Spleen (tissue), 13 donors: ENCODE measurements at places on chromosomes 13 and 19. TPM values are rescaled to one million over a fixed set of nuclear protein-coding genes. Genes with fewer than 3 reads are reported as not detected.
A peak's percentile ranks its signal among the peaks of the same experiment; 100 is the strongest.

- peak; percentile 98 for DNase-seq
These were observed at the start of gene GNG7 for GRCh38 chr19:2702170-2703076. Gene GNG7 (minus strand): TSS chr19:2702694. CDS start chr19:2520688, 182,006 bp downstream.

- peak; percentile 79 for DNase-seq
These were observed at the start of gene CGB7 for GRCh38 chr19:49057636-49058234. Gene CGB7 (minus strand): TSS chr19:49057749. CDS start chr19:49055375, 2,374 bp downstream.

GRCh38 chr19:46700704-46701103 is 16.2 kb downstream of the PRKD2 start:
- no peak for DNase-seq

The CEACAM20 gene
- not detected for total RNA-seq

The COX7A1 gene
- 37.9 TPM for total RNA-seq

GRCh38 chr13:24678151-24678550 is 2.1 kb upstream of the ATP12A start:
- DNase-seq: no peak

GRCh38 chr19:8196271-8196927 is 12.8 kb upstream of the CERS4 start:
- no peak for DNase-seq

DNA sequence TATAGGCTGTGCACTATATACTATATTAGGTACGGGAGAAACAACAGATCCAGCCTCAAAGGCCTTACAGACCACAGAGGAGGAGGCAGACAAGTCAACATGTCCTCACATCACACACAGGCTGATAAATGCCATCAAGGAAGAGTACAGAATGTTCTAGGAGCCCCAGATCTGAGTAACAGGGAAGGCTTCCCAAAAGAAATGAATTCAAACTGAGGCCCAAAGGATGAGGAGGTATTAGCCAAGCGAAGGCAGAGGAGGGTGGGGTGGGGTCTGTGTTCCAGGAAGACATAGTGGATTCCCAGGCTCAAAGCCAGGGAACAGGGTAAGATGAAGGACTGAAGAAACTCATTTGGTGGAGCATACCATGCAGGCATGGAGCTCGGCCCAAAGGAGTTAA is 55.1 kb downstream of the RXFP2 start:
- no peak for DNase-seq

The KIR2DL1 gene
- total RNA-seq: 6.6 TPM

The GZMM gene
- total RNA-seq: 19.5 TPM

The IZUMO2 gene
- not detected for total RNA-seq

- no peak for DNase-seq
These were observed 110.6 kb downstream of the PCDH9 start for GRCh38 chr13:67119481-67119894.

The ZNF709 gene
- total RNA-seq: 4.2 TPM

DNA sequence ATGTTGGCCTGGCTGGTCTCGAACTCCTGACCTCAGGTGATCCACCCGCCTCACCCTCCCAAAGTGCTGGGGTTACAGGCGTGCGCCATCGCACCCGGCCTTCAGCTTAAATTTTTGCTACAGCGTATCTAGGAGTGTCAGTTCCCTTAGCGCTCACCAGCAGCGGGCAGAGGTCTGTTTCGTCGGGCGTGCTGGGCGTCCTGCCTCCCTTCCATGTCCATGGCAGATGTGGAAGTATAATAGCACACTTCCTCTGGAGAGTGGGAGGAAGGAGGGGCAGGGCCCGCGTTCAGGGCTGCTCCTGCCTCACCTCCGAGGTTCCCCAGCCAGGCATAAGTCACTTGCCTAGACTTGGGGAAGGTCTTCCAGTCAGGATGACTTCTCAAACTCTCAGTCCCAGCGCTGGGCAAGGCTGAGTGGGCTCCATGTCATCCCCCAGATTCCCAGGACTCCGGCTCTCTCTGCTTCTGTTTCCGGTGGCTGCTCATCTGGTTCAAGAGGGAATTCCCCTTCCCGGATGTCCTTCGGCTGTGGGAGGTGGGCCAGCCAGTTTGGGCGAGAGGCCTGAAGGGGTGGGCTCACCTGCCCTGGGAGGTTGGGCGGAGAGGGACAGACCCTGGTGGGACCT is 9.5 kb downstream of the IL4I1 start:
- DNase-seq: no peak

The ZNF627 gene
- 14.5 TPM for total RNA-seq

DNA sequence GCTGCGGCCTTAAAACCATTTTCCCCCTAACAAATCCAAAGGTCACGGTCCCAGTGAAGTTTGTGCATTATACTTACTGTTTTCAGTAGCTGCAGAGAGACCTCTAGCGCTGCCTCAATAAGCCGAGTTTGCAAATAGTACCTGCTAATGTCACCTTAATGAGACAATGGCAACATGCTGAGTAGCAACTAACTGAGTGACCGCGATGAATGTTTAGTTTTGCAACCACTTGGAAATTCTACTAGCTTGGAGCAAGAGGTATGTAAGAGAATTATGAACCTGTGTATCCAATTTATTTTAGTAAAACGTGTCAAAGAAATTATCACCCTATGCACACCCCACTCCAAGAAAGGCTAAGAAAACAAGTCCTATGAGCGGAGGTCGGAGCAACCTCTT is 1.2 kb downstream of the KPNA3 start:
- DNase-seq: no peak

- DNase-seq: no peak
These were observed 1.1 kb upstream of the IFI30 start for GRCh38 chr19:18172331-18173053.

The GPR18 gene
- total RNA-seq: 21.8 TPM

The CBARP gene
- total RNA-seq: 0.19 TPM

- no peak for DNase-seq
These were observed 15.4 kb downstream of the CEBPA start for GRCh38 chr19:33286899-33287298.

DNA sequence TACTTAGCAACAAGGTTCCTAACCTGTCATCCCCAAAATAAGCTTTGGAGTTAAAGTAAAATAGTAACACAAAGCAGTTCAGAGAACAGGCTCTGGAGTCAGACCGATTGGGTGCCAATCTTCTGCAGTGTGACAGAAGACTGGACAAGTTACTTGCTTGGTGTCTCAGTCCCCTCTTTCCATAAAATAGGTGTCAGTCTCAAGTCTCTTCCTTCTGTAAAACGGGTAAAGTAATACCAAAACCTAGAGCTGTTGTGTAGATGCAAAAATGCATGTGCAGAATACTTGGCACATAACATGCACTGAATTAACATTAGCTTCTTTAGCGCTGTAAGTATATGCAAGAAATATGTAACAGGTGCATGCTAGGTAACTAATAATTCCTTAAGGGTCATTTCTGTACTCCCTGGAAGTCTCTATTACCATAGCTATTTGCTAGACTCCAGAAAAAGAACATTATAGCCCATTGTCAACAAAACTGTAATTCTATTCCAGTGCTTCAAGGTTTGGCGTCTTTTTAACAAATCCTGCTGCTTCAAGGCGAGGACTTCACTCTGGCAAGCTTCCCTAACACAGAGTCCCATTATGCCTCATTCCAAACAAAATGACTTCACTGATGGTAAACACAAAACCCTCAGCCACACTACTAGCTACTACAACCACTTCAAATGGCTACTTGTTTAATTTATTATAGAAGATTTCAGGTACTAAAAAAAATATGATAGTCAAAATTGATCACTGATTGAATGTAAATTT is 32.8 kb downstream of the ELF1 start:
- no peak for DNase-seq

The NAPSA gene
- 1.8 TPM for total RNA-seq

The ZNF285 gene
- 1.0 TPM for total RNA-seq

DNA sequence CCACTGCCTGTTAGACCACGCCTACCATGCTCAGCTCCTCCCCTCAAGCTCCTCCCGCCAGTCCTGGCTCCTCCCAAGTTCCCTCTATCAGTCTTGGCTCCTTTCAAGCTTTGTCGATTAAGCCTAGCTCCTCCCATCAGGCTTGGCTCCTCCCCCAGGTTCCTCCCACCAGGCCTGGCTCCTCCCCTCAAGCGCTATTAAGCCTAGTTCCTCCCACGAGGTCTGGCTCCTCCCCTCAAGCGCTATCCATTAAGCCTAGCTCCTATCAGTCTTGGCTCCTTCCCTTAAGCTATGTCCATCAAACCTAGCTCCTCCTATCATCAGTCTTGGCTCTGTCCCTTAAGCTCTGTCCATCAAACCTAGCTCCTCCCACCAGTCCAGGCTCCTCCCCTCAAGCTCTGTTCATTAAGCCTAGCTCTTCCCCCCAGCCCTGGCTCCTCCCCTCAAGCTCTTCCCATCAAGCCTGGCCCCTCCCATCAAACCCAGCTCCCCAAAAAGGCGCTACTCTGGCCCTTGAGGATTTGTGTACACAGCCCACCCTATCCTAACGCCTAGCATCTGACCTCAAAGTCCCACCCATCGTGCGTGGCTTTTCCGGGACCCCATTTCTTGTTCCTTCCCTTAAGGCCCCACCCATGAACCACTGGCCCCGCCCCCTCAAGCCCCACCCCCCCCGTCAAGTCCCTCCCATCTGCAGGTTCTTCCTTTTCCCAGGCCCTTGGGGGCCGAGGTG is 10.0 kb downstream of the CAMSAP3 start:
- DNase-seq: no peak
